ENCODE measurements at places on chromosomes 7 and 10. TPM values are rescaled to one million over a fixed set of nuclear protein-coding genes. Genes with fewer than 3 reads are reported as not detected.

DNA sequence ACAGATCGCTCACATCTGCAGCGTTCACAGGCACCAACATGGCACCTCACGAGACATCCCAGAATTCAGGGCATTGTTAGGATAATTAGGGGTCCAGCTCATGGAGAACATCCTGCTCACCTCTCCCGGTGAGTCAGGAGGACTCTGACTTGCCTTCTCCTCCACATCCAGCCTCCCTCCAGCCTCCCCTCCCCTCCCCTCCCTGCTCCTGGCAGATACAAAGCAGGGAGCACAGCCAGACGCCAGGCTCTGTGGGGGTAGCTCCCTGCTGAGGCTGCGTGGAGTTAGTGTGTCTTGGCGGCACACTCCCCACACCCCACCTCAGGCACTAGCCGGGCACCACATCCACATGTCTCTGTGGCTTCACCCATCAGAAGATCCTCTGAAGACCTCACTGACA lies 320.6 kb downstream of the CXCL12 start:
- no peaks in the 10 kb centered on the region for H3K36me3 ChIP-seq
- no peaks in the 10 kb centered on the region for H3K27me3 ChIP-seq
- no peak overlapping the region for H3K4me3 ChIP-seq
- no peak for DNase-seq
- no peaks in the 10 kb centered on the region for H3K4me1 ChIP-seq

- no peak overlapping the region for H3K4me3 ChIP-seq
- DNase-seq: no peak
- H3K27me3 ChIP-seq: no peaks in the 10 kb centered on the region
- no peaks in the 10 kb centered on the region for H3K4me1 ChIP-seq
Observed at GRCh38 chr10:35924759-35925158, 282.7 kb upstream of the FZD8 start.

DNA sequence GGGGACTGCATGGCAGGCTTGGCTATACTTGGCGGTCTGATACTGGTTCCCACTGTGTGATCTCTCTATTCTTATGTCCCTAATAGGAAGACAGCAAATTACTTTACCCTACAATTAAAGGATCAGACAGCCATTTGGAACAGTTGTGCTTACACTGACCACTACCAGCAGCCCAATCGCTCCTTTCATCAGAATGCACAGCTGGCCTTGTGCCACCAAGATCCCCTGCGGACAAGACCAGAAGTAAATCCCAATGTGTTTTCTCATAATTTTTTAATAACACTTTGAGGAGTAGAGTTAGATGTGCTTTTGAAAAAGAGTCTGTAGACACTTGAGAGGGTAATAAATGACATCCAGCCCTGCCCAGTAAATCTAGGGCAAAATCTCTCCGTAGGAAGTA lies 297.2 kb upstream of the ZNF32 start:
- H3K4me1 ChIP-seq: no peaks in the 10 kb centered on the region
- no peak overlapping the region for H3K27ac ChIP-seq
- DNase-seq: no peak
- no peak overlapping the region for H3K4me3 ChIP-seq
- H3K27me3 ChIP-seq: no peaks in the 10 kb centered on the region

GRCh38 chr7:92917230-92917629 lies 80.9 kb upstream of the CDK6 start:
- H3K27me3 ChIP-seq: no peaks in the 10 kb centered on the region
- no peaks in the 10 kb centered on the region for H3K36me3 ChIP-seq
- H3K27ac ChIP-seq: no peak overlapping the region
- no peak overlapping the region for H3K4me3 ChIP-seq
- H3K4me1 ChIP-seq: no peaks in the 10 kb centered on the region

- H3K4me3 ChIP-seq: no peak overlapping the region
- H3K27me3 ChIP-seq: no peaks in the 10 kb centered on the region
- peaks cover 12% of the 10 kb centered on the region for H3K36me3 ChIP-seq
- H3K4me1 ChIP-seq: peaks cover 8% of the 10 kb centered on the region
Observed at GRCh38 chr10:133391761-133392518, 2.0 kb upstream of the MTG1 start.

DNA sequence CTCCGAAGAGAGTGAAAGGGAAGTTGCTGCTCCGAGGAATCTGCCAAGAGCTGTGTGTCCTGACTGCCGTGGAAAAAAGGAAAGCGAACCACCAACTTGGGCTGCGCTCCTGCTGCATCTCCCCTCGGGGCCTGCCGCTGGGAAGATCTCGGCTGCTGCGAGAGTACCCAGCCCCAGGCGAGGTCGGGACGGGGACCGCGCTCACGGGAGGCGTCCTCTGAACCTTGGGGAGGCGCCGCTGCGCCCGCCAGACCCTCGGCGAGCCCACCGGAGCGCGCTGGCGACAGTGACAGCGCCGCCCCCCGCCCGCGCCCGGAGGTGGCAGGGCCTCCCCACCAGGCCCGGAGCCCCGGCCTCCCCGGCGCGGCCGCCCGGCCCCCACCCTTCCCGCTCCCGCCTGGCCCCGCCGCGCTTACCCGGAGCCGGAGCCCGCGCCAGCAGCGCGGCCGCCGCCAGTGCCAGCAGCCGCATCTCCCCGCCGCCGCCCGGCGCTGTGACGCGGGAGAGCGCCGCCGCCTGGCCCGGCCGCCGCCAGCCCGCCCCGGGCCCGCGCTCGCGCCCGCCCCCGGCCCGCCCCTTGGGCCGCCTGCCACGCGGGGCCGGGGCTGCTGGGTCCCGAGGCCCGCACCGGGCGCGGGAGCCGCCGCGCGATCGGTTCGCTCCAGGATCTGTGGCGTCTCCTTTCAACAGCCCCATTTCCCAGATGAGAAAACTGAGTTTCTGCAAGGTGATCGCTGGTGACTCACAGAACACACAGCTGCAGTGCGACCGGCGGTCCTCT lies at the start of gene VSTM4:
Gene VSTM4, minus strand, starts transcription at position 508 of the 781 bp plus-strand sequence. Its CDS starts 37 bp downstream, at position 471.
- H3K4me3 ChIP-seq: peak within 1 kb of the TSS; percentile 62
- DNase-seq: peak; percentile 74
- H3K4me1 ChIP-seq: peaks cover 11% of the 10 kb centered on the region
- H3K36me3 ChIP-seq: no peaks in the 10 kb centered on the region
- no peaks in the 10 kb centered on the region for H3K27me3 ChIP-seq

- no peak for DNase-seq
- no peak overlapping the region for H3K4me3 ChIP-seq
Observed at GRCh38 chr7:112649560-112649959, 140.6 kb downstream of the TMEM168 start.

GRCh38 chr10:131656009-131656408 lies 244.8 kb upstream of the PPP2R2D start:
- no peak overlapping the region for H3K27ac ChIP-seq
- no peaks in the 10 kb centered on the region for H3K4me1 ChIP-seq
- peaks cover 13% of the 10 kb centered on the region for H3K27me3 ChIP-seq
- no peaks in the 10 kb centered on the region for H3K36me3 ChIP-seq

GRCh38 chr10:78405736-78406135 lies 372.1 kb downstream of the RPS24 start:
- H3K27me3 ChIP-seq: no peaks in the 10 kb centered on the region
- no peak overlapping the region for H3K4me3 ChIP-seq
- no peaks in the 10 kb centered on the region for H3K36me3 ChIP-seq
- H3K4me1 ChIP-seq: peaks cover 19% of the 10 kb centered on the region
- peak; percentile 37 for DNase-seq

GRCh38 chr10:35409094-35409582 lies 72.8 kb downstream of the CCNY start:
- H3K36me3 ChIP-seq: no peaks in the 10 kb centered on the region
- no peak for DNase-seq

GRCh38 chr10:8513155-8514147 lies 459.0 kb downstream of the GATA3 start:
- H3K27me3 ChIP-seq: peaks cover 8% of the 10 kb centered on the region
- no peaks in the 10 kb centered on the region for H3K36me3 ChIP-seq
- H3K4me1 ChIP-seq: no peaks in the 10 kb centered on the region
- H3K4me3 ChIP-seq: no peak overlapping the region

DNA sequence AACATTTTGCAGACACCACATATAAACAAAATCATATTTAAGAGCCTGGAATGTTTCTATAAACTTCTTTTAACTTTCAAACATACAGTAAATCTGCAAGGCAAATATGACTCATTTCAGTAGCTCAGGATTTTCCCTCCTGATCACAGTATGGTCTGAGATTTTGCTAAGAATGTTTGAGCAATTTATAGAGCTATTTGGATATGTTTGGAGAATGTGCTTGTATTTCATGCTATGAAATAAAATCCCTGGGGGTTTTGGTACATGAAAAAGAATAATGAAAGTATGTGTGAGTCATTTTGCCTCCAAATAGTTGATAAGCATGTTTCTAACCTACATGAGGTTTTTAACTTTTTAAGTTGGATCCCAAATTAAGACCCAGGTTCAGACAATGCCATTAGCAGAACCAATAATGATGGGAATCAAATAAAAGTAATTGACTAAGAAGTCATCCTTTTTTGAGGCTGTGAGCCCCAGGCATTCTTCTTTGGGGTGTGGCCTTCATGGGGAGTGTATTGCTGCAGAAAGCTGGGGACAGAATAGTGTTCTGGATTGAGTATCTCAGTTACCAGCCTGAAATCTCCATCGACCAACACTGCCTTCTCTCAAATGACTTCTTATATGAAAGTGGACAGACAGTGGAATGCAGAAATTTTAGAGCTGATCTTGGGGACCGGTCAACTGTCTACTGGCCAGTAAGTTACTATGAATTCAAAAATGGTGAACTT lies 66.1 kb upstream of the AGBL3 start:
- no peak overlapping the region for H3K4me3 ChIP-seq
- H3K27ac ChIP-seq: no peak overlapping the region
- H3K4me1 ChIP-seq: no peaks in the 10 kb centered on the region
- DNase-seq: no peak
- H3K27me3 ChIP-seq: no peaks in the 10 kb centered on the region

GRCh38 chr7:66642186-66642585 lies 13.5 kb downstream of the KCTD7 start:
- no peaks in the 10 kb centered on the region for H3K4me1 ChIP-seq
- H3K36me3 ChIP-seq: peaks cover 86% of the 10 kb centered on the region
- no peak overlapping the region for H3K27ac ChIP-seq
- DNase-seq: no peak
- no peak overlapping the region for H3K4me3 ChIP-seq

- H3K27ac ChIP-seq: no peak overlapping the region
- H3K4me3 ChIP-seq: no peak overlapping the region
- H3K36me3 ChIP-seq: no peaks in the 10 kb centered on the region
- H3K27me3 ChIP-seq: peaks cover 10% of the 10 kb centered on the region
- peak; percentile 21 for DNase-seq
Observed at GRCh38 chr10:132061030-132061429, 4.7 kb upstream of the JAKMIP3 start.

DNA sequence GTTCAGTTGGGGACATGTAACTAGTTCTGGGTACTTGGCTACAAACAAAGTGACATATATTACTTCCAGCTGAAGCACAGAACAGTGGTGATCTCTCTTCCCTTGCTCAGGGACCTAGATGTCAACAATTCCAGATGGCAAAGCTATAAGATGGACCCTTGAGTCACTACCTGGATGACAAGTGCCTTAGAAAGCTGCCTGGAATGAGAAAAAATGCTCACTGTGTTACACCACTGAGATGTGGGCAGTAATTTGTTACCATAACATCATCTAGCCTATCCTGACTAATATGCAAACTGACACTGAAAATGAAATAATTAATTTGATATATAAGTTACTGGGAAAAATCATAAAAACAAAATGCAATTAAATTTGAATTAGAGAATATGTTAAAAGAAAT lies 16.4 kb upstream of the CTTNBP2 start:
- no peak overlapping the region for H3K4me3 ChIP-seq
- H3K4me1 ChIP-seq: no peaks in the 10 kb centered on the region
- DNase-seq: no peak
- H3K27me3 ChIP-seq: no peaks in the 10 kb centered on the region
- H3K27ac ChIP-seq: no peak overlapping the region

GRCh38 chr10:29966269-29966668 lies 93.1 kb downstream of the JCAD start:
- no peak for DNase-seq
- H3K36me3 ChIP-seq: no peaks in the 10 kb centered on the region
- peaks cover 4% of the 10 kb centered on the region for H3K4me1 ChIP-seq

DNA sequence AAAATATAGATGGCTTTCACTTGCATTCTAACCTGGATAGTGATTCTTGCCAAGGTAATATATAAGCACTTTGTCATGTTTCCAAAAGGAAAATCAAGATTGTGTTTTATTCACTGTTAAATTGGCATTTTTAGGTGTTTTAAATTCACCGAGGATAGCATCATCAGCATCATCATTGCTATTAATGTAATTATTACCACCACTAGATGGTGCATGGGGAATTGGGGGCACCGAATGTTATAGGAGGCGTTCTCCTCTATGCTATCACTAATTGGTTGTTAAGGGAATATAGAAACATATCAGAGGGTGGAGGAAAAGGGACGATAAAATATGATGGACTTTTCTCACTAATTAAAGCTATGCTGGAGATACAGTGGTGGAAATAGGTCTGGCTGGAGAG lies 95.5 kb downstream of the CELF2 start:
- no peak overlapping the region for H3K27ac ChIP-seq
- no peaks in the 10 kb centered on the region for H3K4me1 ChIP-seq
- no peak overlapping the region for H3K4me3 ChIP-seq
- no peaks in the 10 kb centered on the region for H3K27me3 ChIP-seq

GRCh38 chr10:28505359-28505959 lies 27.5 kb upstream of the WAC start:
- DNase-seq: no peak
- H3K4me3 ChIP-seq: no peak overlapping the region
- H3K4me1 ChIP-seq: no peaks in the 10 kb centered on the region
- H3K27ac ChIP-seq: no peak overlapping the region
- H3K36me3 ChIP-seq: no peaks in the 10 kb centered on the region

- H3K4me1 ChIP-seq: peaks cover 10% of the 10 kb centered on the region
- H3K36me3 ChIP-seq: no peaks in the 10 kb centered on the region
Observed at GRCh38 chr7:42493436-42494198, 256.6 kb upstream of the GLI3 start.

- H3K4me1 ChIP-seq: peaks cover 29% of the 10 kb centered on the region
- no peaks in the 10 kb centered on the region for H3K27me3 ChIP-seq
- no peak overlapping the region for H3K4me3 ChIP-seq
- H3K36me3 ChIP-seq: peaks cover under 1% of the 10 kb centered on the region
- no peak for DNase-seq
Observed at GRCh38 chr7:155647734-155648133, 3.3 kb downstream of the RBM33 start.

The SMKR1 gene
- total RNA-seq: not detected

The ANKRD2 gene
- 0.98 TPM for total RNA-seq

The SLC39A12 gene
- 0.29 TPM for total RNA-seq

The SPACDR gene
- 1.8 TPM for total RNA-seq

The CYP3A7 gene
- 1.6 TPM for total RNA-seq

The LIPN gene
- 1.0 TPM for total RNA-seq

The TUBB8 gene
- 0.20 TPM for total RNA-seq

The MRM2 gene
- 23.7 TPM for total RNA-seq

The AS3MT gene
- 2.5 TPM for total RNA-seq

The DKK1 gene
- total RNA-seq: 3.7 TPM
